ENCODE measurements at places on chromosomes 3 and 15.

GRCh38 chr15:78004222-78004727 lies 73.2 kb downstream of the TBC1D2B start:
- DNase-seq, result no peak

- DNase-seq, result no peak
Observed at GRCh38 chr3:16512435-16513140, 911 bp downstream of the RFTN1 start.

- DNase-seq, result no peak
Observed at GRCh38 chr15:33671456-33671855, 296.8 kb upstream of the CHRM5 start.

- DNase-seq, result no peak
Observed at GRCh38 chr15:31016446-31016915, 25.1 kb upstream of the MTMR10 start.

DNA sequence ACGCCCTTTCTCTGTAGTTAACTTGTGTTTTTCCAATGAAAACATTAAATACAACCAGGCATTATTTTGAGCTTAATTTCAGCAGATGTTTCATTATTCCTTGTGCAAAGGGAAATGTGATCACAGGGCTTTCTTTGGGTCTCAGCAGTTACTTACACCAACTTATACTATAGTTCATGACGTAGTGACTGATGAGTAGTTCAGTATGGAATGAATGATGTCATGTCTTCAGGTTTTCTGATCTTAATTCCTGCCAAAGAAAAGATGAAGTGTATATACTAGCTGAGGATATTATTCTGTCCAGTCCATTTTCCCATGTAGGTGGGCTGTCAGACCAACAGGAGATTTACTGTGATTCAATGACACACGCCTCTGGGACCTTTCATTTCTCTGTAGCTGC lies 61.3 kb downstream of the MYRIP start:
- no peak for DNase-seq

- no peak for DNase-seq
Observed at GRCh38 chr3:16090024-16090423, 84.5 kb upstream of the GALNT15 start.

- no peak for DNase-seq
Observed at GRCh38 chr3:61912158-61912557, 350.8 kb downstream of the PTPRG start.

DNA sequence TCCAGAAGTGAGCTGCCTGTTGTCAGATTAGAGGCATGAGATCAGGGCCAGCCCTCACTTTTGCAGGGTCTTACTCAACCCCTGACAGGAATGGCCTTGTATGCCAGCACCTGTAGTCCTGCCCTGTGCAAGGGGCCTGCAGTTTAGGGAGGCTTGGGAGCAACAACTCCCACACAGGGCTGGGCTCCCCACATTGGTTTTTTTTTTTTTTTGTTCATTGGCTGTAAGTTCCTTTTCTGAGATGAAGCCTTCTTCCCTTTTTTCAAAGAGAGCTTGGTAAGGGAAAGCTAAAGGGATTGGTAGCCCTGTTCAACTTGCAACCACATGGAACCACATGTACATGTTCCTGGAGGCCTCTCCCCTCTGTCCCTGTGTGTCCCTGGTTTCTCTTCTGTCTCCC lies 46.4 kb downstream of the TNFAIP8L3 start:
- no peak for DNase-seq

Data from dorsolateral prefrontal cortex (tissue), 122 donors.